HEK293T (cell line): ENCODE measurements at places on chromosomes 1 and 21.
A peak's percentile ranks its signal among the peaks of the same experiment; 100 is the strongest.

- no peak for DNase-seq
Observed at GRCh38 chr1:87052400-87052799, 138.0 kb downstream of the HS2ST1 start.

DNA sequence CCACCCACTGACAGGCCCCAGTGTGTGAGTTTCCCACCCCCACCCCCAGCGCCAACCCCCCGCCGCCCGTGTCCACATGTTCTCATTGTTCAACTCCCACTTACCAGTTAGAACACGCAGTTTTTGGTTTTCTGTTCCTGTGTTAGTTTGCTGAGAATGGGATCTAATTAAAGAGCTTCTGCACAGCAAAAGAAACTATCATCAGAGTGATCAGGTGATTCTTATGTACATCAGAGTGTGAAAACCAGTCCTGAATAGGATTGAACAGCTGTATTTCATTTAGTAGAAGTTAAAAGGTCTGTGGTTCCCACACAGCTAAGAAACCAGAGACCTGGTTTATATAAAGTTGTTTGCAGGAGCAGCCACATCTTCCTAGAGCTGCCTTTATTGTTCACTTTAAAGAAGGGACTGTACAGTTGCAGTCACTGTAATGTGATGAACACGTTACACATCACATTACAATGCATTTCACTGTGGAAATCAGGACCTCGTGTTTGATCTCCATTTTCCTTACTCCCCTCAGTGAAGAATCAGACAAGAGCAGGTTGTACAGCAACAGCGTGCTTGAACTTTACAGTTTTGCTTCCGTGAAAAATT is 1.2 kb downstream of the GBP6 start:
- DNase-seq: no peak

DNA sequence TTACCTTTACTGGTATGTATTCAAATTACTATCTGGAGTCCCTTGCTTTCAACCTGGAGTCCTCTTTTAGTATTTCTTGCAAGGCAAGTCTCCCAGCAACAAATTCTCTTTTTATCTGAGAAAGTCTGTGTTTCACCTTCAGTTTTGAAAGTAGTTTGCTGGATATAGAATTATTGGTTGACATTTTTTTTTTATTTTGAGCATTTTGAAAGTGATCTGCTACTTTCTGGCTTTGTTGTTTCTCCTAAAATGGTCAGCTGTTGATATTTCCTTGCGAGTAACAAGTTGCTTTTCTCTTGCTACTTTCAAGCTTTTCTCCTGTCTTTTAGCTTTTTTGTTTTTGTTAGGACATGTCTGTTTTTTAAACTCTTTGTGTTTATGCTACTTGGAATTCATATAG is 126.1 kb downstream of the TRIM33 start:
- no peak for DNase-seq

DNA sequence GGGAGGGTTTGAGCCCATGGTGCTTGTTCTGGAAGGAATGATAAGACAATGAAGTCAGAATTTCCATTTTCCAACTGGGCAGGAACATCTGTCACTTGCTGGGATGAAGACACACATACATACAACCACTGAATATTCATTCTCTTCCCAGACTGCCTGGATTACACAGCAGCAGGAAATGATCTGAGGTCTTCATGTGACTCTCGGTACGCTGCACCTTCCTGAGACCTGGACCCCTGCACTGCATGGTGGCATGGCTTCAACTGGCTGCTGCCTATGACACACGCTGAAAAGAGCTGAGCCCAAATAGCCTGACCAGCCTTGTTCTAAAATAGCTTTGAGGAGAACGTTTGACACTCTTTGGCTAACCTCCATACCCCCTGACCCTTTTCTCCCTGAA is 150.6 kb downstream of the GABPA start:
- DNase-seq: no peak

- no peak for DNase-seq
Observed at GRCh38 chr21:38322311-38322950, 65.6 kb downstream of the KCNJ15 start.

- no peak for DNase-seq
Observed at GRCh38 chr1:35398739-35399138, 130.2 kb downstream of the ZMYM4 start.

- DNase-seq: no peak
Observed at GRCh38 chr1:224751624-224752311, 135.7 kb downstream of the CNIH3 start.

DNA sequence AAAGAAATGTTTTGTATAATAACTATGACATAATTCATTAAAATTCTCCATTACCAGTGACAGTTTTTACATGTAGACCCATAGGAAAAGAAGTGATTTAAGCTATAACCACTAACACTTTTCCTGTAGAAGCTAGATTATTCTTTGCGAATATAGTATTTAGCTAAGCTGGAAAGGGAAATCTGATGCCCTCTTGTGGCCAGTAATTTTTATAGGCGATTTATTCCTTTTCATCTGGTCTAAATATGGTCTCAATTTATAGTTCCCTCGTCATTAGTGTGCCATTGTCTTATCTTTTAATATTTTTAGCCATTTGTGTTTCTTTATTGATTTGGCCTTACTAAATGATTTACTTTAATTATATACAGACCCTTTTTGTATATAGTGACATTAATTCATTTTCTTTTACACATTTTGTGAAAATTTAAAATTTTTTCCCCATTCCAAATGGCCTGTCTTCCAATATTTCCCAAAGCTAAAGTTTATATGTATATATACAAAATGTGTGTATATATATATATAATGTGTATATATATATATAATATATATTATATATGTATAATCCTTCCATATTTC is 26.7 kb downstream of the BTG3 start:
- DNase-seq: peak; percentile 26

GRCh38 chr1:205493241-205494085 is 11.0 kb upstream of the CDK18 start:
- DNase-seq: no peak

- no peak for DNase-seq
Observed at GRCh38 chr1:110857964-110858948, 14.7 kb upstream of the CD53 start.

DNA sequence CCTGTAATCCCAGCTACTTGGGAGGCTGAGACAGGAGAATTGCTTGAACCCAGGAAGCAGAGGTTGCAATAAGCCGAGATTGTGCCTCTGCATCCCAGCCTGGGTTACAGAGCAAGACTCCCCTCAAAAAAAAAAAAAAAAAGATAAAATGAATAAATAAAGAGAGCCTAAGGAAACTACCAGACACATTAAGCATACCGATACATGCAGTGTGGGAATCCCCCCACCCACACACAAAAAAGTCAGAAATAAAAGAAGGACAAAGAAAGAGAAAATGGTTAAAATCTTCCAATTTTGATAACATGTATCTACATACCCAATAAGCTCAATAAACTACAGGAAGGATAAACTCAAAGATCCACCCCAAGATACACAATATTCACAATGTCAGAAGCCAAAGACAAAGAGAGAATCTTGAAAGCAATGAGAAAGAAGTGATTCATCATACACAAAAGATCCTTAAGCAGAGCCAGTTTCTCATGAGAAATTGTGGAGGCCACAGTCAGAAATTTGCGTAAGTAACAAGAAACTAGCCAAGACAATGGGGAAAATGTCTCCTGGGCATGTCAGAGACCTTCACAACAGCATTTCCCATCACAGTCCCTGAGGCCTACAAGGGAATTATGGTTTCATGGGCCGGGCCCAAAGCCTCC is 1197.0 kb downstream of the AMY1C start:
- DNase-seq: no peak

DNA sequence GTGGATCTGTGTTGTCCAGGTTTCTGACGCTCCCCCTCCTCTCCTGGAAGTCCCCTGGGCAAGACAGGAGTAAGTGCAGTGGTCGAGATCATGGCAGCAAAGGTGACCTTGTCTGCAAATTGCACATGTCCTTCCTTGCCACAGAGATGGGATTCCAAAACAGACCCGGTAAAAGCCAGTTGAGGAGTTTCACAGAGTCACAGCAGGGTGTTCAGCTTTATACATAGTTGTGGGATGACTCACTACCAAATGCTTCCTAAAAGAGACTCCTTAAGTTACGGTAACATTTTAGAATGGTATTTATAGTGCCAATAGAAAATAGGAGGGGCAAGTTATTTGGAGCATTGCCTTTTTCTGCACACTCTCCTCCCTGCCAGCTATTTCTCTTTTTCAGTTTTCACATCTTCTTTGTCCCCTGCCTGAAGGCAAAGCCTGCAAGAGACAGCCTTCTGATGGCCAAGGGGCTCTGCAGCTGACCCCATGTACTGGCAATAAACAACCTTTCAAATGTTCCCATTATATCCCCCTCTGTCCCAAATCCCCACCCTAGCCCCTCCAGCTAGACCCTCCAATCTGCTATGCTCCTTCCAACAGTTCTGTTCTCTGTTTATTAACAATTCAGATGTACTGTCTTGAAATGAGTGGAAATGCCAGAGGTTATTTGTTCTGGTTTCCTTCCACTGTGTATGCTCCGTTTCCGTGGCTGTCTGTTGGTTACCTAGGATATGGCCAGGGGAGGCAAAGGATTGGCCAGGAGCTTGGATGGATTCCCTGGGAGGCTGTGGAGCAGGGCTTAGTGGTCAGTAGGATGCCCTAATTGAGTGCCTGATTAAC is 115.0 kb downstream of the TGFB2 start:
- peak; percentile 64 for DNase-seq

GRCh38 chr1:206021626-206022365 is 1.9 kb downstream of the CTSE start:
- no peak for DNase-seq

GRCh38 chr1:47231301-47232186 is 481 bp downstream of the TAL1 start:
- no peak for DNase-seq

DNA sequence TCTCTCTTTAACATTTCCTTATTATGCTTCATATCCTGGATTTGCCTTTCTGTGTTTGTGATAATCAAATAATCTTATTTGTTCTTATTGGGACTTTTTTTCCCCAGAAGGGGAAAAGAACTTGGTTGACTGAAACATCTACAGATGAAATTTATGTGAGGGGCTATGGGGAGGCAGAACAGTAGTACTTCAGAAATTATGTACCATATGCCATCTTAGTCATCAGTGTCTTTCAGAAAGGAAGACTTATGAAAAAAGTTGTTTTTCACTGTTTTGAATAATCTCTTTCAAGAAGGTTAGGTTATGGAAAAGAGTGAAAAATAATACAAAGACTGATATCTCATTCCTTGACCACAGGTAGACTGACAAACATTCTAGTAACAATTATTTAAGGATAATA is 30.2 kb upstream of the TRAF5 start:
- DNase-seq: no peak

DNA sequence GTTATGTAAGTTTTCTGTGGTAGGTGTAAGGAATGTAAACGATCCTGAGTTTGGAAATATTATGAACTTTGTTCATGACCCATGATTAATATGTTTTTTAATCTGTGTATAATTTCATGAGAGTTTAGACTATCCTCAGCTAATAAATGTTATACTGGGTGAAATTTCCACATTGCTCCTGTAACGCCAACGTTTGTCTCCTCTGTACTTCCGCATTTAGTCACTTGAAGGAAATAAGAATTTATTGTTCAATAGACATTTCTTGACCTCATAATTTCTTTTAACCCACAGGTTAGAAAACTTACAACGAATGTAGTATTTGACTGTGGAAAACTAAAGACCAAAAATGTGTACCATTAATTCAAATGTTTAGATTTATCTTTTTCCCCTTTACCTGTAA is 876 bp downstream of the KCNJ15 start:
- no peak for DNase-seq

GRCh38 chr1:89826594-89826993 is 5.8 kb downstream of the LRRC8D start:
- DNase-seq: no peak

DNA sequence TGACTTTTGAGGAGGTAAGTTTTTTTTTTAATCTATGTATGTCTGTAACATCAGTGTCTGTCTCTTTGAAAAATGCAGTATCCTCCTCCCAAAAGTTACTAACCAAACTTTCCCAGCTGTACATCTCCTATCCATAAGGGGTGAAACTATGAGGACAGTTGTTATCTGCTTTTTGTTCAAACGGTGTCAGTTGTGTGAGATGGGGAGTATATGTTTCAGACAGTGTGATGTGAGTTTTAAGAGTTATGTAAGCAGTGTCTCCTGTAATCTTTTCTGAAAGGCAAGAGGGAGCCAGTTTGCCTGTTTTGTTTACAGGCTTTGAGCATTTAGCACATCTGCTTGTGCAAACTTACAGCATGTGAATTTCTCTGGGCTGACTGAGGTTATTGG is 34.8 kb upstream of the CACYBP start:
- DNase-seq: no peak

GRCh38 chr21:32308696-32309095 is 10.0 kb downstream of the MRAP start:
- no peak for DNase-seq

GRCh38 chr1:96966536-96967138 is 245.1 kb downstream of the PTBP2 start:
- peak; percentile 77 for DNase-seq

DNA sequence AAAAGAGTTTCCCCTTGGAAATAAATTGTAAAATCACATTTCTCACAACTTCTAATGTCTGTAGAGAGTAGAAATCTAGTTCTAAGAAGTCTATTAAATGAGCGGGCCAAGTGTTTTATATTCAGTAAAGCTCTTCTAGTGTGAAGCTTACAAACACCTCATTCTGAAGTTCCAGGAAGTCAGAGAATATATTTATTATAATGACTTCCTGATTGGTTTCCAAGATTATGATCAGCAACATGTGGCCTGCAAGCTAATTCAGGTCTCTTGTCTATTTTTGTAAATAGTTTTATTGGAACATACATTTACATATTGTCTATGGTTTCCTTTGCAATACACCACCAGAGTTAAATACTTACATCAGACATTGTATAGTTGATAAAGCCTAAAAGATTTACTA is 603.9 kb downstream of the AMY1C start:
- DNase-seq: no peak

- DNase-seq: no peak
Observed at GRCh38 chr1:160855181-160855981, 7.3 kb downstream of the CD244 start.
